Femur (tissue), 1 donor: ENCODE measurements at places on chromosomes 1 and 21.

GRCh38 chr1:160862203-160863060, at the start of gene CD244:
TSS of gene CD244 (minus strand) at chr1:160862887. CDS start at chr1:160862677, 210 bp downstream.
- DNase-seq: peak; percentile 28

- DNase-seq: peak; percentile 37
Measured at GRCh38 chr1:60825593-60825992, 256.8 kb upstream of the NFIA start.

DNA sequence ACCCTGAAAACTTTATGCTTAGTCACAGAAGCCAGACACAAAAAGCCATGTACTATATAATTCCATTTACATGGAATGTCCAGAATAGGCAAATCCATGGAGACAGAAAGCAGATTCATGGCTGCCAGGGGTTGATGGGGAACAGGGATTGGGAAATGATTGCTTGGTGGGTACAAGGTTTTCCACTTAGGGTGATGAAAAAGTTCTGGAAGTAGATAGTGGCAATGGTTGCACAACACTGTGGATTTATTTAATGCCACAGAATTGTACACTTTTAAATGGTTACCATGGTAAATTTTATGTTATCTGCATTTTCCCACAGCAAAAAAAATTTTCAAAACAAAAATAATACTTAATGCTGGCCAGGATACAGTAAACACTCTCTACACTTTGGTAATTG, 40.6 kb downstream of the ENAH start:
- DNase-seq: no peak

DNA sequence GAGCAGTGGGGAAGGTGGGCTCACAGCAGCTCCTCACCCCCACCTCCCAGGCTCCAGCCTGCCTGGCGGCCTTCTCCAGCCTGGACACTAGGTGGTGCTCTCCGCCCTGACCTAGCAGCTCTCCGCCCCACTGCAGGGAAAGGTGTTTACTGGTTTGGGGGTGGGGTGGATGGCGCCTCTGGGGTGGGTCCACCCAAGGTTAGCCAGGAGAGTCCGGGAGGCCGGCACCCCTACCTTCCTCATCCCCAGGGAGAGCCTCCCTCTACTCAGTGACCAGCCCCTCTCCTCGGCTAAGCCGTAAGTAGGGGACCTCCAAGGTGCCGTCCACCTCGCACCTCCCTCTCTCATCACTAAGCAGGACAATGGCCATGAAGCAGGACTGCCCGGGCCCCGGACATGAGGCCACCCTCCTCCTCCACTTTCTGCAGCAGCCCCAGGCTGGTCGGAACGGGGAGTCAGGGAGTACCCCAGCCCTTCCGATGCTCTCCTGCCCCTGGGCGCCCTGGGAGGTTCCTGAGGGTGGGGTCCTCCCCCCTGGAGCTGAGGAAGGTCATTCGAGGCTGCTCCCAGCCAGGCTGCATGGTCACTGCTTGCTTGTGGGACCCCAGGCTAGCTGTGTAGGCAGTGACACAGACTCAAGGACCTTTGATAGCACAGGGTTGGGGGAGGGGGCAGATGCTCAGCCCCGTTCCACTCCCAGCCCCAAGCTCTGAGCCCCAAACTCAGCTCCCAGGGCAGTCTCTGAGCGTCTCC, 101.4 kb upstream of the VAMP3 start:
- DNase-seq: peak; percentile 49

DNA sequence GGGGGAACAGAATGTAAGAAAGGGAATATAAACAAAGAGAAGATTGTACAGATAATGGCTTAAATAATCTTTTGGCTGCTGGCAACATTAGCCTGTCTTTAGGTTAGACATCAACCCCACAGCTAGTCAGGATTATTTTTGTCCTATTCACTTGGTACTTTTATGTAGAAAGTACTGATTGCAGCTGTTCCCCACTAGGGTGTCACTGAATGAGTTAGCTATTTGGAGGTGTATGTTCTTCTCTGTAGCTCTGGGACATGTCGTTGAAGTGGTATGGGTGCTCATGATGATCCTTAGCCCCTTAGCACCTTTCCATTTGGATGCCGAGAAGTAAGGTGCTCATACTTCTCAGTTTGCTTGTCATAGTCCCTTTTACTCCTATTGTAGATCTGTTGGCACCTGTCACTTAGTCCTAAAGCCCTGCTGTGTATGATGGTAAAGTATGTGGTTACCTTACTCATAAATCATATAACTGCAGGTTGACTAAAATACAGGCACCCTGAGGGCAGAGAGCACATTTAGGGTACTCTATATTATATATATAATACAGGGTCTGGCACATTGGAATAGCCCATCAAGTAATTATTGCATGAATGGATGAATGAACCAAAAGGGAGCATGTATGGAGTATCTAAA, 64.6 kb downstream of the USP25 start:
- DNase-seq: no peak

- no peak for DNase-seq
Measured at GRCh38 chr1:2416403-2416802, 4.0 kb upstream of the PEX10 start.

DNA sequence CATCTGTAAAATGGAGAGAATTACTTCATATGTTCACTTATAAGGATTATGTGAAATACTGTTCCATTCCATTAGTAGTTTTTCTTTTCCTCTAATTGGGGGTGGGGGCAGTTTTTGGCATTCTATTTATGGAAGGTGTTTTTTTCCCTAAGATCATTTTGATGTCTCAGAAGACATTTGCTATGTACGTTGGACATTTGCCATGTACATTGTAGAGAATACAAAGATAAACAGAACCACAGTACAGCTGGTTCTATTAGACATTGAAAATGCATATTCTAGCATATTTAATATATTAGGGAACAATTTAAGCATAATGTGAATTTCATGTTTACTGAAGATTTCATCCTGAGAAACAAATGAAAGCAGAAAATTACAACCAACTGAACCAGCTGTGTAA, 98.5 kb downstream of the PTBP2 start:
- DNase-seq: no peak

GRCh38 chr21:45330851-45331261, 43.2 kb upstream of the POFUT2 start:
- DNase-seq: no peak

GRCh38 chr1:38093569-38094520, 47.3 kb upstream of the POU3F1 start:
- DNase-seq: no peak

- DNase-seq: no peak
Measured at GRCh38 chr1:43872280-43872679, 61.3 kb upstream of the ARTN start.

GRCh38 chr1:161235957-161236775, 1.8 kb downstream of the NR1I3 start:
- DNase-seq: no peak

DNA sequence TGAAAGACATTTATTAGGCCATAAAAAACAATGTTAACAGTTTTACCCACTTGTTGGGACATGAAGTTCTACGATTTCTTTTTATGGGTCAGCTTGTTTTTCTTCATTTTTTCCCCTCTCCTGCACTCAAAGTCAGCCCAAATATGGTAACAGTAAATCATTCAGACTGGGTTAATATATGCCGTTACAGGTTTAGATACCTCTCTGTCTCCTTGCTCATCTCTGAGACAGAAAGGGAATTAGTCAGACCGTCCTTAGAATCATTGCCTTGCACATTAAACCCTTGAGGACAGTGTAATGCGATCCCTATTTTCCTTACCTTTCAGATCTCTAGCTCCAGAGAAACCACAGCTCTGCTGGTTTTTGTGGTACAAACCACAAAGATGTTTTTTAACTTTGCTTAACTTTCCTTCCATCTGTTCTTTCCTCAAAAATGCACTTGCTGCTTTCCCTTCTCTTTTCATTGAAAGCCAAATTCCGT, 613.3 kb downstream of the PLPP3 start:
- DNase-seq: no peak

- no peak for DNase-seq
Measured at GRCh38 chr21:41176846-41177245, 8.9 kb downstream of the BACE2 start.

DNA sequence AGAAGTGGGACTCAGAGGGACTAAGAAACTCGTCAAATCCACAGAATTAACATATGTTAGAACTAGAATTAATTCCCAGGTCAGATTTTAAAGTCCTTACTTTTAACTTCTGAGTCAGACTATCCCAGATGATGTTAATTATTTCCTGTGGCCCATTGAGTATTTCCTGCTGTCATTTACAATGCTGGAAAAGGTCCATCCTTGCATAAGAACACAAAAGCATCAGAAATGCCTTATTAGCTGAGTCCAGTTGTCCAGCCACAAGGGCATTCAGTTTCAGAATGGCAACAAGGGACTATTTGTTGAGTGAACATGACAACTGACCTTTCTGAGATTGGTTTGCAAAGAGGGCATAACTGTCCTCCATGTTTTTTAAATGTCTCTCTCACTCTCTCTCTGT, 16.5 kb upstream of the HIVEP3 start:
- DNase-seq: no peak

- no peak for DNase-seq
Measured at GRCh38 chr1:41486371-41487125, 2.1 kb upstream of the EDN2 start.

DNA sequence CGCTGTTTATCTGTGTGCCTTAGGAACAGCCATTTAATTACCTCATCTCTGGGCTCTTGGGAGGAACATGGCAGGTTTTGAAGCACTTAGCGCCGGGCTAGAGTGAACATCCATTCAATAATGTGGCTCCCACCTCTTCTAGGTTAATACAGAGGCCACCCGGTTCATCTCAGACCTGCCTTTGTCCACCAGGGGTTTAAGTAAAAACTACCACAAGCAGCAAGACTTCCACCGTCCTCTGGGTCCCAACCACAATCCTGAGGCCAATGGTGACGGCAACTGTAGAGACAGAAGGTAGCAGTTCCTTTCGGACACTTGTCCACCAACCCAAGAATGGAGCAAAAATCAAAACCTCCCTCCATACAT, 924 bp upstream of the DDOST start:
- DNase-seq: no peak

DNA sequence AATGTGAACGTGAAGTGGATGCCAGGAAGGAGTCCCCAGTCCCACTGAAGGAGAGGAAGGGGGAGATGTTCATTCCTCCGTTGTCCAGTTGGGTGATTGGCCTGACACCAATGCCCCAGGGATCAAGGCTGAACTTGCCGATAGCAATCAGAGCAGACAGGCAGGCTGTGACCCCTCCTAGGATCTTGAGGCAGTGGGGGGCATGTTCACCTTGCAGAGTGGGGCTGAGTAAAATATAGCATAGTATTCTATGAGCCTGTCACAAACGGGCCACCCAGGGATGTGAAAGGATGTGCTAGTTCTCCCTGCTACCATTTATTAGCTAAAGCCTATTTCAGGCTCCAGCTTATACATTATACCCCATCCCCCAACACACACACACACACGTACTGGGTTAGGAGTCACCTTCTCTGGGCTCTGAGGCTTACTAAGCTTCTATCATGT, 80.7 kb upstream of the CD34 start:
- DNase-seq: no peak

- DNase-seq: no peak
Measured at GRCh38 chr21:36626791-36627190, 72.1 kb upstream of the SIM2 start.

DNA sequence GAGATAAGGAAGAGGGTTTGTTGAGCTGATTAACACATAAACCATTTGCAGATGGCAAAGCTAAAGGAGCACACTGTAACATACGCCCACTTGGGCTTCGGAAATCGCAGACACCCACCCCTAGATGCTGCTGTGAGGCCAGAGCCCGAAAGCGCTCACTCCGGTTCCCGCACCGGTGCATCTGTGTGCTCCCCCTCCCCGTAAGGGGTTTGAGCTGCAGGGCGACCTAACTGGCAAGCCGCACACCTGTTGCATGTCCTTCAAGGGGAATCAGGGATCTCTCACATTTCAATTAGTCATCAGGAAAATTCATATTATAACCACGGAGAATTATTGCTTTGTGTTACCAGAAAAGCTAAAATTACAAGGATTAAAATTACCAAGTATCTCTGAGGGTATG, 1.4 kb upstream of the CFH start:
- peak; percentile 41 for DNase-seq

DNA sequence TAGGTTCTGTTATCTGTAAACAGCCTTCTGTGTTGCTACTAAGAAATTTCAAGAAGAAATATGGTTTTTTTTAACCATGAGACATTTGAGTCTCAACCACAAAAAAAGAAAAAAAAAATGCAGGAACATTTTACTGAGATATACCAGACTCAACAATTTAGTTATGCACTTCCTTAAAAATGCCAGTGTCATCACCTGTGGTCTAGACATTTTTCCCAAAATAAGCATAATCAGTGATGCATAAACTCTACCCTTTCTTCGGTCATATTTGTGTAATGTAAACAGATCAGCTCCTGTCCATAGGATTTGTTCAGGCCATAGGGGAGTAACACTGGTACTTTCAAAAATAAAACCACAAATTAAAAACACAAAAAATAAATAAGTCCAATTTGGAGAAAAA, 122.6 kb upstream of the TNFSF4 start:
- no peak for DNase-seq

GRCh38 chr1:1748686-1749321, 24.6 kb upstream of the CDK11A start:
- no peak for DNase-seq

DNA sequence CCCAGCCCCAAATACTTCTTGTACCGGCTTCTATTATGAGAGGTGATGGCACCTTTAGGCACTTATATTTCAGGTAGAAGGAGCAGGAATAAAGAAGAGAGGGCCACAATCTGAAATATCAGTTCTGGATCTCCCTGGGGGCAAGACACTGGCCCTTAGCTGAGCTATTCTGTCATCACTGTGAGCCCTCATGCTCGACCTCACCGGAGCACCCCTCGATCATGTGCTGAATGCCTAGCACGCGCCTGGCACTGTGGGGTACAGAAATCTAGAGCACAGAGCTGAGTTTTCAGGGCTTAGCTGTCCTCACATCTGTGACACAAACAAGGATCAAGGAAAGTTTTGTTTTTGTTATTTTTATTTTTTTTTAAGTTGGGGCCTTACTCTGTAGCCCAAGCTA, 7.6 kb upstream of the MX1 start:
- no peak for DNase-seq

- DNase-seq: no peak
Measured at GRCh38 chr1:218211241-218211640, 73.9 kb upstream of the RRP15 start.

- no peak for DNase-seq
Measured at GRCh38 chr21:42841156-42841915, 38.0 kb downstream of the WDR4 start.

GRCh38 chr1:108719656-108720435, 7.1 kb downstream of the FNDC7 start:
- DNase-seq: no peak

DNA sequence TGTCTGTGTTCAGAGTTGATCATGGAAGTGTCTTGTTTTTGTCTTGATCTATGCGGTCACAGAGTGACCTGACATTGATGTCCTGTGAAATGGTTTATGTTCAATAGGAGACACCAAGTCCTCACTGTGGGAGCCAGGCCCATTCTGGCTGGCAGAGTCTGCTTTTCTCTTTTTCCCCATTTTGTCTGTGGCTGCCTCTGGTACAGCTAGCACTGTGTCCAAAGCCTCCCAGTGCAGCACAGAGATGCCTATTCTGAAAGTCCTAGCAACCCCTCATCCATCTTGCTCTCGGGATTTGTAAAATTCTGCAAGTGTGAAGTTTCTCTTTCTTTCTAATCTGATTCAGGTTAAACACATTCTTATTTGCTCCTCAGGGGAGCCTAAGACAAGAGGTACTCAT, 14.3 kb downstream of the TNN start:
- DNase-seq: no peak

GRCh38 chr1:119040906-119041305, 52.8 kb upstream of the TBX15 start:
- peak; percentile 59 for DNase-seq

GRCh38 chr21:35616090-35616489, 444.2 kb downstream of the SETD4 start:
- DNase-seq: no peak
